ENCODE measurements at places on chromosomes 1 and 21. TPM values are rescaled to one million over a fixed set of nuclear protein-coding genes. Genes with fewer than 3 reads are reported as not detected.

The AKT3 gene
- 0.11 TPM for total RNA-seq

GRCh38 chr1:94713472-94714141 lies 106.5 kb upstream of the SLC44A3 start:
- H3K36me3 ChIP-seq: no peaks in the 10 kb centered on the region
- H3K27ac ChIP-seq: no peak overlapping the region
- no peaks in the 10 kb centered on the region for H3K4me1 ChIP-seq
- no peaks in the 10 kb centered on the region for H3K27me3 ChIP-seq
- no peak overlapping the region for H3K4me3 ChIP-seq
- no peak for DNase-seq

GRCh38 chr1:178037510-178038253 lies 56.2 kb upstream of the RASAL2 start:
- no peaks in the 10 kb centered on the region for H3K36me3 ChIP-seq
- no peak overlapping the region for H3K4me3 ChIP-seq
- H3K4me1 ChIP-seq: no peaks in the 10 kb centered on the region
- DNase-seq: no peak
- H3K27ac ChIP-seq: no peak overlapping the region
- H3K27me3 ChIP-seq: no peaks in the 10 kb centered on the region

DNA sequence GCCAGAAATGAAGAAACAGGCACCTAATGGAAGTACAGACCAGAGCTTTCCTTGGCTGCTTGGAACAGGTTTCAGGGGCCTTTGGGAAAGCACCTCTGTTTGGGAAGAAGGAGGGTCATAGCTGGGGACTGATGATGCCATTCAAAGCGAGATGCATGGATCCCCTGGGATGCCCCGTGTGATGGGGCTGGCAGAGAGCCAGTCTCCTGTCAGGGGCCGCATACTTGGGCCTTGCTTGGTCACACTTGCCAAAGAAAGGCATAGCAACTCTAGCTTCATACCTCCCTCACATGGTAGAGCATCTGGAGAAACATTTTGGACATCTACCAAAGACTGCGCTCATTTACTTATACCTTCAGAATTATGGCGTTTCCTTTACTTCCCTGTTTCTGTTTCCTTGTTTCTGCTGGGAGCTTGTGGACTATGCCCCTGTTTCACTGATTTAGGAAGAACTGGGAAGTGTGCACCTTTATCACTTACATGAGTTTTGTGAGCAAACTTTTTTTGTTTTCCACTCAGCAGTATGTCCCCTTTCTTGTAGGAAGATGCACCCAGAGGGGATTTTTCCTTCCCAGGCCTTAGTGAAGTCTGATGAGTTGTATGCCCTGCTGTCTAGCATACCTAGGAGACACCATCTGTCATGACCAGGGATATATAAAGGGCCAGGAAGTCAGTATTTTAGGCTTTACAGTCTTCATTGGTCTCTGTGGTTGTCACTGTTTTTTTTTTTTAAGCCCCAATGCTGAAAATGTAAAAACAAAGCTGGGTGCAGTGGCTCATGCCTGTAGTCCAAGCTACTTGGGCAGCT lies 19.8 kb upstream of the ST3GAL3 start:
- no peak overlapping the region for H3K4me3 ChIP-seq
- no peaks in the 10 kb centered on the region for H3K4me1 ChIP-seq
- DNase-seq: no peak

DNA sequence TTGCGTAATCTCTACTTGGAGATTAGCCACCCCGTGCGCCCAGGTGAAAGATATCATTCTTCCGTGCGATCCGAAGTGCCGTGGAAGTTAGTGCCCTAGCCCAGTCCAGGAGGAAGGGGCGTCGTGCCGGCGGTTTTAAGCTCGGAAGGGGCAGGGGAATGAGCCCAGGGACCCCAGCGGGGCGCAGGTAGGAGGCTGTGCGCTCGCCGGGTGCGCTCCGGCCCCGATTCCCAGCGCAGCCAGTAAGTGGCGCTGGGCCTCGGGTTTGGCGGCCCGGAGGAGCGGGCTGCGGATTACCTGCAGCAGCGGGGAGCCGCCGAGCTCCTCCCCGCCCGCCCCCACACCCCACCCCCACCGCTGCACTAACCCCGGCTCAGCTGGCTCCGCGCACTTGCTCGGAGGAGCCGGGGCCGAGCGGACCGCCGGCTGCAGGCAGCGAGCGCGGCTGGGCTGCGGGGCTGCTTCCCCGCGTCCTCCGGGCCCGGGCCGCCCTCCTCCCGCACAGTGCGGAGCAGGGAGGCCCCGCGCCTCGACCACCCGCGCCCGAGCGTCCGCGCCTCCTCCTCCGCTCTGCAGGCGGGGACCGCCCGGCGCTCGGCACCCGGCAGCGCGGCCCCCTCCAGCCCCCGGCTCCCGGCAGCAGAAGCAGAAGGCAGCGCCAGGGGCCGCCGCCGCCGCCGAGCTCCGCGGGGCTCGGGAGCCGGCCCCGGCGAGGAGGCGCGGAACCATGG lies at the start of gene RYR2:
Gene RYR2 (plus strand): TSS at position 390 of the 731 bp plus-strand sequence. CDS start 338 bp downstream, at position 728.
- no peaks in the 10 kb centered on the region for H3K4me1 ChIP-seq
- no peak within 1 kb of the TSS for H3K27ac ChIP-seq
- DNase-seq: no peak
- H3K36me3 ChIP-seq: no peaks in the 10 kb centered on the region

DNA sequence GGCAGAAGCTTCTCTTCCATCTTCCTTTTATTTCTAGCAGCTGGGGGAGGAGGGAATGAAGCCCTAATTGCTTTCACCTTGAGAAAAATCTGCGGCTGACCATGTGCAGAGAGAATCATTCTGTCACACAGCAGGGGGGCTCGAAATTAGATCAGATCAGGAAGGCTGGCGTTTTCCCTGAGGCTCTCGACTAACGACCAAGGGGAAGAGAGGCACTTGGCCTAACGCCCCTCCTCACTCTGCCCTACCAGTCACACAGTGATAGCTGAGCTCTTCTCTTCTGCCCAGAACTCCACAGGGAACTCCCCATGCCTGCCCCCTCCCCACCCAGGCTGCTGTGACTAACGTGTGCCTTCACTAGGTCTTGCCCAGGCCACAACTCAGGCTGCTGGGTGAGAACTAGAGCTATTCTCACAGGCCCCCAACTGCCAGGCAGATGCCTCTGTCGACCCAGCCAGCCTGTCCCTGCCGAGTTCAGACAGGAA lies 26.5 kb upstream of the KHDRBS1 start:
- H3K27me3 ChIP-seq: no peaks in the 10 kb centered on the region
- no peak overlapping the region for H3K4me3 ChIP-seq
- H3K27ac ChIP-seq: no peak overlapping the region

The SLC27A3 gene
- total RNA-seq: 4.4 TPM

DNA sequence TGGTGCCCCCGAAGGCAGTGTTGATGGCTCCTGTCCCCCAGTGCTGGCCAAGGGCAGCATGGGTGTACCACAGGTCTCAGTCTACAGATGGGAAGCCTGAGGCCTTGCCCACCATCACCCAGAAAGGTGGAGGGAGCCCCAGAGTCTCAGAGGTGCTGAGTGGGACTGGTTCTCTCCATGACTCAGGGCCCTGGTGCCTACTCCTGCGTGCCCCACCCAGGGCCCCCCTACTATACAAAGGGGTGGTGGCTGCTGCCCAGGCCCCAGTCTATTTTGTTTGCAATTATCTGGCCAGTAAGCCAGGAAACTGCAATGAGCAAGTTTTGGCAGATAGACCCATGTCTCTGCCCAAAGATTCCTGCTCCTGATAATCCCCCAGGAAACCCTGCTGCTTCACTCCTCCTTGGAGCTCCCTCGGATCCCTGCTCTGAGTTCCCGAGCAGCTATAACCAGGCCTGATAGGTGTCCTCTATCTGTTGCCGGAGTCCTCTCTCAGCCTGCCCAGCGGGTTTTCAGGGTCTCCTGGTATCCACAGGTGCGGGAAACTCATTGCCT lies 41.7 kb downstream of the EDN2 start:
- no peak for DNase-seq
- H3K36me3 ChIP-seq: no peaks in the 10 kb centered on the region
- no peak overlapping the region for H3K27ac ChIP-seq
- no peak overlapping the region for H3K4me3 ChIP-seq

The SPRR2F gene
- total RNA-seq: not detected

DNA sequence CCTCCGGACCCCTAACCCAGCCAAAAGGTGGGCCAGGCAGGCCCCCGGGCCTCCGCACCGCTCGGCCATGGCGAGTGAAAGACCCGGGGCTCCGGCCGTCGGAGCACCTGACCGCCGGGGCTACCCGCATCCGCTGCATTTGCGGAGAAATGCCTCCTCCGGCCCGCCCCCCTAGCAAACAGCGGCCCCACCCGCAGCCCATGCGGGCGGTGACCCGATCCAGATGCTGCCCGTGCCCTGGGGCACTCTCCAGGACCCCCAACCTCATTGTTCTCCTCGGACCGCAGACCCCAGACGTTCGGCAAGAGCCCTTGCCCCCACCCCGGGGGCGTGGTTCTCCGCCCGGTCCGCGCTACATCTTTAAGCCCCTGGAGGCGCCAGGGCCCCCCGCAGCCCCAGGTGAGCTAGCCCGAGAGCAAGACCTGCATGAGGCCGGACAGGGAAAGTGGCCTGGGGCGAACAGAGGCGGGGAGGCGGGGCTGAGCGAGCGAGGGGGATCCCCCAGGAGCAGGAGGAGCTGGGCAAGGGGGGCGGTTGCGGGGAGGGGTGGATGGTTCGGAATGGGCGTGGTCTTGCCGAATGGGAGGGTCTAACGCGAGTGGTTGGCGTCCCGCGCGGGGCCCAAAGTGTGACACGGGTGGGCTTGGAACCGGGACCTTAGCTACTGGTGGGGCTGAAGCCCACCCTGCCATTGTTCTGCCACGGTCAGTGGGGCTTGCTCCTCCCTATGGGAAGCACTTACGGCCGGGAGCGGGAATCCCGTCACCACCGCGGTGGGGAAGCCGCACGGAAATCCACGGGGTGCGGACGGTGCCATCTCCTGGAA lies 6.3 kb upstream of the CRYBG2 start:
- DNase-seq: no peak
- H3K4me3 ChIP-seq: no peak overlapping the region
- no peak overlapping the region for H3K27ac ChIP-seq
- H3K27me3 ChIP-seq: no peaks in the 10 kb centered on the region
- no peaks in the 10 kb centered on the region for H3K36me3 ChIP-seq

DNA sequence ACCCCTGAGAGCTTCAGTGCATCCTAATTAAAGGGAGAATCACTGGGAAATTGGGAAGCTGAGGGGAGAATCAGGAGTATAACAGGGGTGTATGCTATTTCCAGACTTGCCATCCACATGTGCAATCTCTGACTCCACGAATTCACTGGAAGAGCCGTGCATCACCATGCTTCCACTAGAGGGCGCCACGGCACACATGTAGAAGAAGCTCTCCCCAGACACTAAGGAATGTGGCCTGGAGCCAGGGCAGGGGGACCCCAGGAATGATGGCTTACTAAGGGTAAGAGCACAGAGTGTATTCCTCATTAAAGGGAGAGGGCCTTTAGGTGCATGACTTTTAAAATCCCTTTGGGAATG lies 81.5 kb downstream of the ABCA4 start:
- no peaks in the 10 kb centered on the region for H3K36me3 ChIP-seq
- H3K27ac ChIP-seq: no peak overlapping the region
- H3K4me3 ChIP-seq: no peak overlapping the region
- no peaks in the 10 kb centered on the region for H3K27me3 ChIP-seq
- H3K4me1 ChIP-seq: peaks cover 6% of the 10 kb centered on the region

DNA sequence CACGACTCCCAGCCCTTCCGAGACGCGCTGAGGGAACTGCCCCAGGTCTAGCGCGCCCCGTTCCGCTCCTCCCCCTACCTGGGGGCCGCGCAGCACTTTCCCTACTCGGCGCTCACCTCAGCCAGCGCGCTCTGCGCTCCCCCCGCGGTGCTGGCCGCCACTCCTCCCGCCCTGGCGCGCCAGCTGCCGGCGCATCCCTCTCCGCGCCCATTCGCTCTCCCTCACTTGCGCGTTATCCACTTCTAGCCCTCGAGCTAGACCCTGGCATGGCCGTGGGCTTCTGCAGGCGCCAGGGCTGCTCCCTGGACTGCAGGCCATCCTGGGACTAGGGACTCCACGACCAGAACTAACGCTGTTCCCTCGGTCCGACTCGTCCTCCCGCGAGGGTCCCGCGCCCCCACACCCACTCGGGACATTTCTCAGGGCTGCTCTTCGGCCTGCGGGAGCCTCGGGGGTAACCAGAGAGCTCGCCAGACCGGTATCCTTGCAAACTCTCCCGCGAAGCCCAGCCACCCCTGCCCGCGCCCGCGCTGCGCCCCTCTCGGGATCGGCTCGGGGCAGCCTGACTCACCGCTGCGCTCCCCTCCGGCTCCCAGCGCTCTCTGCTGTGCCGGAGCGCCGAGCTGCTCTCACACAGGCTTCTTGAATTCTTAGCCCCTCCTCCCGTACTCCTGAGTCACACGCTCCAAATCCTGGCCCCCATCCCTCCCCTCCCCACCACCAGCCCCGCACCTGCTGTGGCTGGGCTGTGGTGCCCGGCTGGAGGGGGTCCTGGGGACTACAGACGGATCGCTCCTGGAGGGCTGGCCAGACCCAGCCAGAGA lies at the start of gene NGF:
Gene NGF (minus strand): TSS at position 617 of the 824 bp plus-strand sequence. CDS start 51,454 bp downstream, outside the sequence.
- no peaks in the 10 kb centered on the region for H3K4me1 ChIP-seq
- H3K4me3 ChIP-seq: no peak within 1 kb of the TSS
- no peaks in the 10 kb centered on the region for H3K36me3 ChIP-seq
- H3K27me3 ChIP-seq: no peaks in the 10 kb centered on the region
- no peak within 1 kb of the TSS for H3K27ac ChIP-seq

- no peak overlapping the region for H3K27ac ChIP-seq
- no peaks in the 10 kb centered on the region for H3K27me3 ChIP-seq
- DNase-seq: no peak
- H3K36me3 ChIP-seq: no peaks in the 10 kb centered on the region
Observed at GRCh38 chr21:26570203-26570602, 2.9 kb downstream of the CYYR1 start.

DNA sequence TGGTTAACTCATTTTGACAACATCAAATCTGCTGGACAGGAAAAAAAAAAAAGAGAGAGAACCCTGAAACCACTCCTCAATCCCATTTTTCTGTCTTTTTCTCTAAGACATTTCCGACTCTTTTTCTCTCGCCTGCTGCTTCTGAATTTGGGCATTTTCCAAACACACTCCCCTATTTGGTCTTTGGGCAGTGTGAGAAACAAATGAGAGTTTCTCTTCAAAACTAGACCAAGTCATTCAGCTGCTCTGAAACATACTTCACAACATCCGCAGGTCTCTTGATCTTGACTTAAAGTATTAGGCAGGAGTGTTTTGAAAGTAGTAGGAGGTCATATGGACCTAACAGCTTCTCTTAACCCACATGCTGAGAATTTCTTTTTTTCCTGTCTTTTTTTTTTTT lies 364.8 kb upstream of the ESRRG start:
- H3K4me3 ChIP-seq: no peak overlapping the region
- H3K36me3 ChIP-seq: no peaks in the 10 kb centered on the region
- H3K27me3 ChIP-seq: no peaks in the 10 kb centered on the region
- H3K4me1 ChIP-seq: no peaks in the 10 kb centered on the region

The MYOM3 gene
- total RNA-seq: not detected

The BRDT gene
- total RNA-seq: not detected

The S100A2 gene
- total RNA-seq: not detected

All from Karpas-422 (cell line).